ENCODE measurements at places on chromosomes 6 and 20. TPM values are rescaled to one million over a fixed set of nuclear protein-coding genes. Genes with fewer than 3 reads are reported as not detected.

Gene EYS
- not detected for polyA plus RNA-seq

Gene CCR6
- 0.27 TPM for polyA plus RNA-seq

Gene LY6G6D
- polyA plus RNA-seq: not detected

Gene SAMD3
- polyA plus RNA-seq: not detected

Gene POPDC3
- 8.0 TPM for polyA plus RNA-seq

Gene IPCEF1
- polyA plus RNA-seq: 3.2 TPM

Gene SFTA2
- not detected for polyA plus RNA-seq

Gene RNF182
- 38.1 TPM for polyA plus RNA-seq

Gene DAAM2
- 63.4 TPM for polyA plus RNA-seq

Gene AVP
- 1,079 TPM for polyA plus RNA-seq

Gene ZBP1
- not detected for polyA plus RNA-seq

Gene TTBK1
- 37.9 TPM for polyA plus RNA-seq

Gene EGFL8
- 11.5 TPM for polyA plus RNA-seq

Gene STMND1
- 4.0 TPM for polyA plus RNA-seq

Gene RHAG
- polyA plus RNA-seq: not detected

Gene AP5S1
- polyA plus RNA-seq: 15.1 TPM

Gene PBOV1
- polyA plus RNA-seq: not detected

Gene OPN5
- polyA plus RNA-seq: not detected

Gene RIPPLY2
- 14.6 TPM for polyA plus RNA-seq

Gene CD93
- 8.5 TPM for polyA plus RNA-seq

Gene HTR1E
- 1.1 TPM for polyA plus RNA-seq

Gene ANGPT4
- 0.10 TPM for polyA plus RNA-seq

Gene CLVS2
- polyA plus RNA-seq: 0.58 TPM

Gene DLK2
- 1.9 TPM for polyA plus RNA-seq

Gene SIGLEC1
- polyA plus RNA-seq: 0.97 TPM

Gene CTNNBL1
- polyA plus RNA-seq: 77.5 TPM

Gene EYA2
- 24.9 TPM for polyA plus RNA-seq

Gene OR2H1
- polyA plus RNA-seq: not detected

Gene SS18L1
- polyA plus RNA-seq: 39.8 TPM

Gene STK38
- polyA plus RNA-seq: 39.2 TPM

Gene PROCR
- polyA plus RNA-seq: 5.3 TPM

Gene GPRC6A
- polyA plus RNA-seq: not detected

Gene F13A1
- polyA plus RNA-seq: 6.2 TPM

Gene APCDD1L
- polyA plus RNA-seq: 1.4 TPM

Gene FILIP1
- polyA plus RNA-seq: 0.31 TPM

Gene SSTR4
- polyA plus RNA-seq: not detected

Gene KHDC1L
- 0.83 TPM for polyA plus RNA-seq

Gene LY86
- 3.6 TPM for polyA plus RNA-seq

Gene DBNDD2
- polyA plus RNA-seq: 646 TPM

Gene ZNF334
- 2.2 TPM for polyA plus RNA-seq

Gene GJA1
- 65.4 TPM for polyA plus RNA-seq

Gene ULBP1
- 2.3 TPM for polyA plus RNA-seq

Gene PACSIN1
- 73.8 TPM for polyA plus RNA-seq

Gene PDE10A
- polyA plus RNA-seq: 0.64 TPM

Gene SNAP91
- polyA plus RNA-seq: 70.0 TPM

Gene SRMS
- not detected for polyA plus RNA-seq

Gene HEBP2
- 37.2 TPM for polyA plus RNA-seq

Gene FARS2
- polyA plus RNA-seq: 27.6 TPM

Gene DZANK1
- polyA plus RNA-seq: 2.5 TPM
